ENCODE measurements at places on chromosomes 7 and 10.

GRCh38 chr7:122485856-122486255 lies 181.3 kb upstream of the FEZF1 start:
- no peak for DNase-seq

DNA sequence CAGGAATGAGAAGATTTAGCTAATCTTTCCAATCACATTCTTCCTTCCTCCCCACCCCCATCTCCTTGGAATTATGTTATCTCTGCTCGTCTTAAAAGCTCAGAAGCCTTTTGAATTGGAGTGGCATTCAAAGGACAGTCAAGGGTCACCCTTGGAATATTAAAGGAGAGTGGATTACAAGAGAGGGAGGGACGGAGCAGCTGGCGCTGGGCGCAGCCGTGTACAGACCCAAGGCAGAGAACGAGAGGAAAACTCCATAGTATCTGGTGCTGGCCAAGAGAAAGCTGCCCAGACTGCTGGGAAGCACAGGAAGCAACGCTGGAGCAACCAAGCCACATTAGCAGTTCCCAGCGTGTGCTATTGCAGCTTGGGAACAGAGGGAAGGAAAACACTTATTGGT lies 95.7 kb downstream of the POU6F2 start:
- no peak for DNase-seq

GRCh38 chr7:140517546-140518369 lies 38.5 kb upstream of the MKRN1 start:
- DNase-seq = peak; percentile 68

- no peak for DNase-seq
Observed at GRCh38 chr10:114258274-114258840, 19.3 kb downstream of the VWA2 start.

DNA sequence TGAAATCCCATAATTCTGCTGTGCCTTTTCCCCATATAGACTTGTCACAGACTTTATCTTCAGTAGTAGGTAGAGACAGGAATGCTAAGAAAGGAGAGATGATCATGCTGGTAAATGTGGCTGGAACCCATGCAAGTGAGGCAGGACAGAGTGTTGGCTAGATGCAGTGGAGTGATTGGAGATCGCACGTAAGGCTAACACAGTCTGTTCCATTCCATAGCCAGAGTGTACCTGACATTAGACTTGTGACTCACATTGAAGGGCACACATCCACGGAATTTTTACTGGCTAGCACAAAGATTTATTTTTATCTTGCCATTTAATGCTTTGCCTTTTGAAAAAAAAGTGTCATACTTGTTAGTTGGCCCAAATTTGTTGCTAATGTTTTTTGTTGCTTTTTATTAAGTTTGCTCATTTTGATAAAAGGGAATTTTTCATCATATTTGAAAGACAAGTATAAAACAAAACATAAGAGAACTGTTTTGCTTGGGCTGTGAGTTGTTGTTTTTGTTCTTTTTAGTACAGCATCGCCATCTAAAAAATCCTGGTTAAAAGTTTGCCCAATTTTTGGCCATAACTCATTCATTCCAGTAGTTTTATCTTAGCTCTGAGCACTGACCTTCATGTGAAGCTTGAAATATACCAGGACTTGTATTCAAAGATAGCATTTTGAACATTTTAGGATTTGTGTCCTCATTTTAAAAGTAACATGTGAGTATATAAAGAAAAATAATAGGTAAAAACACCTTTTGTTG lies 81.0 kb downstream of the CPED1 start:
- DNase-seq = no peak

DNA sequence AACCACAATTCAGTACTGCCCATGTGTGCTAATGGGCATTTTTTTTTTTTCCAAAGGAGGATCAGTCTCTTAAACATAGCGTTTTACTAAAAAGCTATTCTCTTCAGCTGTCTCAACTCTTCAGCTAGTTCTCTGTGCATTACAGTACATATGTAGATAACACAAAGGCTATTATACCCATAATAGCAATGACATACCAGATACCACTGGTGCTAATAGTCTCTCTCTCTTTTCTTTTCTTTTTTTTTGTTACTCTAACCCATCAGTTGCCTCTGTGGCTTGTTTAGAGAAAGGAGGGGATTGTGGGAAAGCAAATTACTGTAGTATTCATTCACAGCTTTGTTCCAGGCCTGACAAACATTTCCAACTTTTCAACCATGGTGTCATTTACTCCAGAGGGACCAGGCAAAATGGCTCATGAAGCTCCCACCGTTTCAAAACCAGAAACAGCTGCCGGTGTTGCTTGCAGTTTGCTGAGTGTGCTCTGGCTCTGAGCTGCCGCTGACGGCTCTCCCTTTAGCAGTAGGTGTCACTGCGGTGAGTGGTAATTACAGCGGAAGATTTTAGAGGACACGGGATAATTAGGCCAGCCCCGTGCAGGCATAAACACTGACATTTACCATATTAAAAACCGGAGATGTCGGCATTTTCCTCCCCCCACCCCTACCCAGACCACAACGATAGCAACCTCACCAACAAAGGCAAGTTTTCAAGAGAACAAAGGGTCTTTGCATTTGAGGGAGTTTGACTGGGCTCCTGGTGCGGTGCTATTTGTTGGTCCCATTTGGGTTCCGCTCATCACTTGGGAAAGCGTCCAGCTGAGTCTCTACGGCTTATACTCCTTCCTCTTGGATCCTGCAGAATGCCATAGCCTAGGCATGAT lies 1005.5 kb downstream of the KCNMA1 start:
- no peak for DNase-seq

GRCh38 chr10:42707234-42707633 lies 68.9 kb upstream of the ZNF33B start:
- DNase-seq = no peak

DNA sequence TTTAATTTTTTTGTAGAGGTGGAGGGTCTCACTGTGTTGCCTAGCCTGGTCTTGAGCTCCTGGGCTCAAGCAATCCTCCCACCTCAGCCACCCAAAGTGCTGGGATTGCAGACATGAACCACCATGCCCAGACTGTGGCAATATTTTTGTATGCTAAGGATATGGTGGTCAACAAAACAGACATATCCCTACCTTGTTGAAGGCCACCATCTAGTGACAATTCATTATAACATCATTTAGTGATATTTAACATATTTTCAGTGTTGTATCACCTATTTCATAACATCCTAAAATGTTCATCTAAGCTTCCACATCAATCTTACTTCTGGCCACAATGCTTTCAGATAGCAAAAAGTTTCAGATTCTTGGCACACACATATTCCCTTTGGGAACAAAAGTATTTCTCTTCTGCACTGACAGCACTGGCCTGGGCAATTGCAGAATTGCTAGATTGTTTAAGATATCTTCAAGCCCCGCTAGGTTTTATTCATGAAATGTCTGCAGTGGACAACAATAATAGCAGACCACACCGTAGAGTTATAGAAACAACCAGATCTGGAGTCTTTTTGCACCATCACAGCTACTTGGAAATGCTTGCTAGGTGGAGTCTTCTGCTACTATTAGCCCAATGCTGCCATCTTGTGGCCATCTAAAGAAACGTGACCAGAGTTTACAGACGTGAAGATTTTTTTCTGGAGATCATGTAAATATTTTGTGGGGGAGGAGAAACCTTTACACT lies 58.4 kb downstream of the DNAJC12 start:
- peak; percentile 39 for DNase-seq

DNA sequence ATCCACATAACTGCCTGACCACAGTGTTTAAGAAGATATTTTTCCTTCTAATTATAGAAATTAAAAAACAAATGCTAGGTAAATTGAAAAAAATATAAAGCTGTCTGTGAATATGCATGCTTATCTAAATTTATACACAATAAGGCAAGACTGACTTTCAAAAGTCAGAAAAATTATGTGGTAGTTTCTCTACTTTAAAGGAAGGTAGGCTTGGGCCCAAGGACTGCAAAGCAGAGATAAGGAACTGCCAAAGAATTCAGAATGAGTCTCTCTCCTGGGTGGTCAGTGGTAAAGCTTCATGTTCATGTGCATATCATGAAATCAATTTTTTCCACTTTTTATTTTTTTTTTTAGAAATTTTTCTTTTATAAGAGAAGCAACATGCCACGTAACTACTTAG lies 998.6 kb downstream of the REEP3 start:
- DNase-seq = no peak

DNA sequence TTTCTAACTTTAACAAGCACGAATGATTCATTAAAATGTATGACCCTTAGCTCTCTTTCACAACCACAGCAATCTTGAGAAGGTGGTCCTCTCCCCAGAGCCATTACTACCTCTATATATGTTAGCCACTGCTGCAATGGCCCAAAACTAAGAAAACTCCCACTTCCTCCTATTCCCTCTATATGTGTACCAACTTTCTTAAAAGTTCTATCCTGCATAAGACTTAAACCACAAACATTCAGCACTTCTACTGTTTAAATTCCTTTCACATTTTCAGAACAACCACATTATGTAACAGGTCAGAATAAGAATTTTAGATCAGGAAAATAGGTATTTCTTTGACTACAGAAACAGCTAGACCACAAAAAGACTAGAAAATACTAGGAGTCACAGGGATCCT lies 36.2 kb downstream of the WASL start:
- no peak for DNase-seq

- DNase-seq = no peak
Observed at GRCh38 chr10:118810796-118811505, 56.2 kb upstream of the CACUL1 start.

DNA sequence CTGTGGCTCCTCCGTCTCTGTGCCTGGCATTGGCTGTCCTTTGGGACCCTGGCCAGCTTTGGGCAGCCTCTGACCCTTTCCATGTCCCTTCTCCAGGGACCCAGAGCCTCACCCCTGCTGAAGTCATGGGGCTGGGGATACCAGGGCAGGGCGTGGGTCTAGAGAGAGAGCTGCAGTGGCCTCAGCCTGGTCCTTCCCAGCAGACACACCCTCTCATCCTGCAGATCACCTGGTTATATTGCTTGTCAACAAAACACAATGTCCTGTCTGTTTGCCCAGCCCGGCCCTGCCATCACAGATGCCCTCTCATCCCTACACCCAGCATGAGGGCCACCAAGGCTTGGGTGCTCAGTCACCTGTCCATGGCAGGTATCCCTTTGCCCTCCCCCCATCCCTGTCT lies 1.8 kb downstream of the MUC17 start:
- no peak for DNase-seq

- DNase-seq = no peak
Observed at GRCh38 chr10:22652988-22653481, 61.3 kb downstream of the PIP4K2A start.

DNA sequence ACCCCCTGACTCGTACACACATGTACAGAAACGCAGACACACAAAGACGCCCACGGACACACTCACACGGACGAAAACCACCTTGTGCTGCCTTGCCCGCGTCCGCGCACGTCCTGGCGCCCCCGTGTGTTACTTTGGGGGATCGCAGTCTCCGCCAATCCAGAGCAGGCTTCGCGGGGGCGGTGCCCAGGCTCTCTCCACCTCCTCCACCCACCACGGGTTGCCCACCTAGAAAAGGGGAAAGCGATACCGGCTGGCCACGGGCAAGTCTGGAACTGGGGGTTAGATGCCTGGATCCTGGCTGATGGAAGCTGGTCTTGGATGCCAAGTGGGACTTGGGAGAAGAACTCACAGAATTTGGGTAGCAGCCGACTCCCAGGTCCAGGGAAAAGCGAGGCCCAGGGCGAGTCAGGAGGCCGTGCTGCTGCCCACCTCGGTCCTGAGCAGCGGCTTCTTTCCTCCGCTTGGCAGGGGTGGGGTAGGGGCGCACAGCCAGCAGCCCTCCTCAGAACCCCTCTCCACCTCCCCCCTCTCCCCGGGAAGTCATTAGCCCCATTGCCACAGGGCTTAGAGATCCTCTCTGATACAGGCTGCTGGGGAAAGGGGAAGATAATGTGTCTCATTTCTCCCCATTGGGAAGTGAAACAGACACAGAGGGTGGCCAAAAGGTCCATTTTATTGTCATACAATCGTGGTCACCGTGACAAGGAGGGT lies 4.6 kb upstream of the VGF start:
- no peak for DNase-seq

DNA sequence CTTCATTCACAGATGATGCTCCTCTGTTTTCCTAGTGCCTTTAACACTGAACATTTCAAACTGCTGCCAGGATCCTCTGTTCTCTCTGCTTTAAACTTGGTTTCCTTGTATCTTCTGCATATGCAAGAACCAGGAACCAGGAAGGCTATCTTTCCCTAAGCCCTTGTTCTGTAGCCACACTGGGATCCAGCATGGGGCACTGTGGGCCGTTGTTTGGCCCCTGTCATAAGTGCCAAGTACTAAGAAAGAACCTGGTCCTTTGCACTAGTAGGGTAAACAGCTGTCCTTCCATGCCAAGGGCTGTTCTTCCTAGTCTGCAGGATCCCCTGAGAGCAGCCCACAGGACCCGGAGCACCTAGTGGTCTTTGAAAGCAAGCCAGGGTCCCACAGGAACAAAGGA lies 49.0 kb upstream of the TRIM8 start:
- DNase-seq = no peak

DNA sequence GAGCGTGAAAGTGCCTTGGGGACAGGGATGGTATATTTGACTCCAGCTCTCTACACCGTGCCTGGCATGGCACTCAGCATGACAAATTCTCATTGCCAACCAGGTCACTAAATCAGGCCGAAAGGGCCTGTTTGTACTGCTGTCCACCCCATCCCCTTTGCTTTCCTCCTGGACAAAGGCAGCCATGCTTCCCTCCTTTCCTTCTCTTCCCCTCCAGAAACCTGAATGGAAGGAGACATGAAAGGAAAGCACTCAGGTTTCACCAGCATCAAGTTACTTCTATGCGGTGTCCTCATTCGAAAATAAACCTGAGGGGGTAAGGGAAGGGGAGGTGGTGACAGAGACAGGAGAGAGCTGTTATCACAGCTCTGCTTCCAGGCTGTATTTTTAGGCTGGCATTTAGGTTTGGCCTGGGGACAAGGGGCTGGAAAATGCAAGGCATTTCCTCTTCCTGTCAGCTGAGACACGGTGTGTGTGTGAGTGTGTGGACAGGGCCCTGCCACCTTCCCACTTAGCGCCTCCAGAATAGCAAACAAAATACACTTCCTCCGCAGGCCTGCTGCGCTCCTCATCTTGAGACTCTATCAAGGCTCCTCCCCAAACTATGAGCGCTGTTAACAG lies 79.9 kb upstream of the COL13A1 start:
- DNase-seq = peak; percentile 50

GRCh38 chr7:93697901-93698300 lies 123.4 kb upstream of the CALCR start:
- DNase-seq = no peak
